ENCODE measurements at places on chromosomes 2 and 18.

- no peak for DNase-seq
Observed at GRCh38 chr2:227388537-227389011, 825 bp upstream of the SCYGR1 start.

DNA sequence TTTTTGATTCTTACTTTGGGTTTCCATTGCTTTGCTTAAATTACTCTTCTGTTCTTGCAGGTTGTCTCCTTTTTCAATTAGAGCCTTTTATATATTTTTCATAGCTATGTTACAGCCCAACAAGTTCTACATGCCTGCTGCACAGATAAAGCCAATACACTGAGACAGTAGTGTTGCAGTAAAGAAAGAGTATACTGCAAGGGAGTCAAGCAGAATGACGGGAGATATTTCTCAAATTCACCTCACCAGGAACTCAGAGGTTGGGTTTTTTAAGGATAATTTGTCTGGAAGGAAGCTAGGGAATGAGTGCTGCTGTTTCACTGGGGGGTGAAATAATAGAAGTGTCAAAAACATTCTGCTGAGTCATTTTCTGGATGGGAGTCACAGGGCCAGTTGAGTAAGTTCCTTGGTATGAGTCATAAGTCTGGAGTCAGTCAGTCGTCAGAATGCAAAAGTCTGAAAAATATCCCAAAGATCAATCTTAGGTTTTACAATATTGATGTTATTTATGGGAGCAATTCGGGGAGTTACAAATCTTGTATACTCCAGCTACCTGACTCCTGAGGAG, 193.0 kb upstream of the RGPD4 start:
- DNase-seq = peak; percentile 49

DNA sequence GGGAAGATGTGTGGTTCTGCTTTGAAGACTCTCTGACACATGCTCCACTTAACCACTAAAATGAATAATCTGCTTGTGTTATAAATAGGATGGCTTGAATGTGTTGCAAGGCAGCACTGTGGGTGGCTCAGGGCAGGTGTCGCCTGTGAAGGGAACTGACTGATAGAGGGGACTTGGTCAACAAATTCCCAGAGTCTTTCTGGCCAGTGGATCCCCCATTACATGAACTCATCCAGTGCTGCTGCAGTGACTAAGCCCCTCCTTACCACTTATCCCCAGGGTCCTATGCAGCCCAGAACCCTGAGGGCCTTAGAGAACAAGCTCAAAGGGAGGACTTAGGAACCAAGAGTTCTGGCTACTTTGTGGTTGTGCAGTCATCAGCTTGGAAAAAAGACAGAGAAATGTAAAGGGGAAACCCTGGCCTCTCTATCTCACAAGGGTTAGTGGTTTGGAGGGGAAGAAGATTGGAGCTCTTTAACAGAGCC, 226.2 kb upstream of the TNP1 start:
- DNase-seq = peak; percentile 89

GRCh38 chr2:174436351-174436750, 40.8 kb downstream of the SCRN3 start:
- no peak for DNase-seq

GRCh38 chr2:120314690-120315366, 31.1 kb upstream of the INHBB start:
- no peak for DNase-seq

- DNase-seq = peak; percentile 40
Observed at GRCh38 chr2:16832910-16833309, 167.3 kb upstream of the CYRIA start.

- DNase-seq = no peak
Observed at GRCh38 chr2:236535024-236535423, 34.6 kb upstream of the ACKR3 start.

All from MV-4-11 (cell line).